ENCODE measurements at places on chromosomes 3 and 15. TPM values are rescaled to one million over a fixed set of nuclear protein-coding genes. Genes with fewer than 3 reads are reported as not detected.

The RHOV gene
- total RNA-seq: not detected

The ROPN1 gene
- total RNA-seq: not detected

The BNC1 gene
- 0.14 TPM for total RNA-seq

The GPR149 gene
- total RNA-seq: not detected

The CRBN gene
- 271 TPM for total RNA-seq

The MST1R gene
- total RNA-seq: 2.0 TPM

The LIPH gene
- not detected for total RNA-seq

The B3GALNT1 gene
- 5.0 TPM for total RNA-seq

The CFAP91 gene
- 11.8 TPM for total RNA-seq

The IL5RA gene
- total RNA-seq: under 0.01 TPM

The HIGD2B gene
- not detected for total RNA-seq

The LCTL gene
- not detected for total RNA-seq

The UBE3A gene
- total RNA-seq: 99.9 TPM

The IL17RB gene
- total RNA-seq: 1.2 TPM

The C3orf49 gene
- not detected for total RNA-seq

The DPPA2 gene
- not detected for total RNA-seq

The ADAMTS17 gene
- total RNA-seq: 1.4 TPM

The PLCL2 gene
- 11.8 TPM for total RNA-seq

The MEIS2 gene
- total RNA-seq: 85.0 TPM

The HESX1 gene
- total RNA-seq: not detected

The DNAH12 gene
- 0.28 TPM for total RNA-seq

The SLC6A6 gene
- 6.4 TPM for total RNA-seq

The KLHL40 gene
- total RNA-seq: not detected

Measured in sigmoid colon (tissue), 7 donors.